NCI-H187 (cell line): ENCODE measurements at places on chromosomes 2 and 18.

GRCh38 chr2:73112026-73112912 is 479 bp downstream of the RAB11FIP5 start:
- DNase-seq, result no peak

- DNase-seq, result no peak
Observed at GRCh38 chr2:60118061-60118460, 435.4 kb downstream of the BCL11A start.

GRCh38 chr2:44246436-44246835 is 28.8 kb upstream of the SLC3A1 start:
- no peak for DNase-seq

DNA sequence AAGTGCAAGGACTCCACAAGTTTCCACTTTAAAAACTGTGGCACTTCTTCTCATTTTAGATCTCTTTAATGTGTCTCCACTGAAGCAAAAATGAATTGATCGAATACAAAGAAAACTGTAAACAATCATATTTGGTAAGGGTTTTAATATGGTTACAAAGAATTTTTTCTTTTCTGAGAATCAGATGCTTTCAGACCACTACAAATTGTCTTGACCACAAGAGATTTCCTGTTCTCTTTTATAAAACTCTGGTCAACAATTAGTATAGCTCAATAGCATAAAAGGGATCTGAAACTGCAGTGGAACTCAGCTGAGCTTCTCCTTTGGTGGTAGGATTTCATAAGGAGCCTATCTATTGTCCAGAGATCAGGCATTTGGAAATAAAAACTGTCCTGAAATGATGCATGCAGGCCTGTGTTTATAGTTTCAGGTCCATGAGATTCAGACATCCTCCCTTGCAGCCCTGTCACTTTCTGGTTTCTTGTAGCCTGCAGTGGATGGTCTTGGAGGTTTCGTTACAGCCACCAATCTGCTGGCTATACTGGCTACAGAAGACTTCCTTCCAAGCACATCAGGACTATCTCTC is 120.0 kb downstream of the DOCK10 start:
- DNase-seq, result no peak

DNA sequence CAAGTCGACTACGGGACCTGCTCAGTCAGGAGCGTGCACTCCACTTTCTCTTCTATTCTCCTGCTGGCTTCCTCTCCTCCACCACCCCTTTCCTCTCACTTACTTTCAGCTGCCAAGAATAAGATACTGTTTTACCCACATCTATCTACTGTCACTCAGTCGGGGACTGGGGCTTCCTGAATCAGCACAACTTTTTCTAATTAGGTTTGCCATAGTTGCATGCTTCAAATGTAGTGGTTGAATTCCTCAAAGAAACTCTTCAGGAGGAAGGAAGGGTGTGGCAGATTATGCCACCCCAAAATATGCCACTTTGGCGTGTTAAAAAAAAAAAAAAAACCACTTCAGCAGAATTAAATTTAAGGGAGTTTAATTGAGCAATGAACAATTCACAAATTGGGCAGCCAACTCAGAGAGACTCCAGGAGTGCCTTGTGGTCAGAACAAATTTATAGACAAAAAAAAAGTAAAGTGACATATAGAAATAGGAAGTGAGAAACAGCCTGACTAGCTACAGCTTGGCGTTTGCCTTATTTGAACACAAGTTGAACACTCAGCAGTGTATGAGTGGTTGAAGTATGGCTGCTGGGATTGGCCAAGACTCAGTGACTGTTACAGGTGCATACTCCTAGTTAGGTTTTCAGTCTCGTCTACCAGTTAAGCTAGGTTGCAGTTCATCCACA is 32.5 kb upstream of the RMDN2 start:
- DNase-seq, result no peak

DNA sequence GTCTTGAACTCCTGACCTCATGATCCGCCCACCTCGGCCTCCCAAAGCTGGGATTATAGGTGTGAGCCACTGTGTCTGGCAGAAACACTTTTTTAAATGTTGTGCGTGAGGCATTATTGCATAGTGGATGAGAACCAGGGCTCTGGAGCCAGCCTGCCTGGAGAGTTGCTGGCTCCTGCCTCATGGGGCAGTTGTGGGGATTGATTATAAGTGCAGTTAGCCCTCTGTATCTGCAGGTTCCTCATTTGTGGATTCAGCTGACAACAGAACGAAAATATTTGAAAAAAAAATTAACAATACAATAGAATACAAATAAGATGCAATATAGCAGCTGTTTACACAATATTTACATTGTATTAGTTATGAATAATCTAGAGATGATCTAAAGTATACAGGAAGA is 129.4 kb upstream of the EML6 start:
- DNase-seq, result no peak

DNA sequence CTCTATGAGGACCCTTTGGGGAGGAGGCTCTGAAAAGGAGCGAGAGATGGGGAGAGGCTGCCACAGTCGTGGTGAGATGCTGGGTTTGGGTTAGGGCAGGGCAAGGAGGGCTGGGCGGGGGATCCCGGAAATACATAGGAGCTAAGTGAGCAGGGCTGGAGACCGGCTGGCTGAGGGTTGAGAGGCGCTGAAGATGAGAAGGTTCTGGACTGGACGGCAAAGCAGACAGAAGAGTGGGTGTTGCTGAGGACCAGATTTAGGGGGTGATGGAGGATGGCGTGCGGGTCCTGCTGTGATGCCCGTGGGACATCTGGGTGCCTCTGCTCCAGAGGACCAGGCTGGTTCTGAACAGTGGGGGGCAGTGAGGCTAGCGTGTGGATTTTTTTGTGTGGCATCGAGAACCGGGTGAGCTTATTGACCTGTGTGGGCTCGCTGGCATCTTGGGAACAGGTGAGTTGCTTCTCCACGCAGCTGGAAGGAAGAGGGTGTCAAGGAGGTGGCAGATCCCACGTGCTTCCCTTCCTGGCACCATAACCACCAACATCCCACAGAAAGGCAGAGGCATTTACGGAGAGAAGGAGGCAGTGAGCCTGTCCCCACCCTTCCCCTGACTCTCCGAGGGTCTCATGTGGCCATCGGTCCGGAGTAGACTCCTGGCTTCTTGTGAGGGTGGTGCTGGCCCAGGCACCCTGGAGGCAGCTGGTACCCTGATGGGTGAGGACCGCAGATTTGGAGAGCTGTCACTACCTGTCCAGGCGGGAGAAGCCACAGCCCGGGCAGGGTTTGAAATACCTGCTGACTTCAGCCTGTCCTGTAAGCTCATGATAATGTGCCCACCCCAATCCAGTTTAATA is 70.3 kb downstream of the ASB1 start:
- no peak for DNase-seq

DNA sequence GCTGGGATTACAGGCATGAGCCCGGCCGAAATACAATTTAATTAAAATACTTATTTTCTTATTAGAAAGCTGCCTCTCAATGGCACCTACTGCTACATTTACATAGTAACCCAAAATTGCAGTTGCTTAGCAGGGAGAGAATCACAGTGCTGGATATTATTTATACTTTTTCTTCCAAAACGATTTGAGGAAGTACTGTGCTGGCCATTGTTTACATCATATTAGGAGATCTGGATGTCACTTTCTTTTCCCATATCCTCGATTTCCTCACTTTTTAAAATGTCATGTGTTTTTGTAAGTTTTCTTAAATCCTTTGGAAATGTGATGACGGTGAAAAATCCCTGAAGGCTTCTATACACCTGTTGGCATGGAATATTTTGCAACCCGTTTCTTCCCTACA is 3.4 kb upstream of the SP3 start:
- DNase-seq, result no peak
